ENCODE measurements at places on chromosomes 3 and 15.
A peak's percentile ranks its signal among the peaks of the same experiment; 100 is the strongest.

DNA sequence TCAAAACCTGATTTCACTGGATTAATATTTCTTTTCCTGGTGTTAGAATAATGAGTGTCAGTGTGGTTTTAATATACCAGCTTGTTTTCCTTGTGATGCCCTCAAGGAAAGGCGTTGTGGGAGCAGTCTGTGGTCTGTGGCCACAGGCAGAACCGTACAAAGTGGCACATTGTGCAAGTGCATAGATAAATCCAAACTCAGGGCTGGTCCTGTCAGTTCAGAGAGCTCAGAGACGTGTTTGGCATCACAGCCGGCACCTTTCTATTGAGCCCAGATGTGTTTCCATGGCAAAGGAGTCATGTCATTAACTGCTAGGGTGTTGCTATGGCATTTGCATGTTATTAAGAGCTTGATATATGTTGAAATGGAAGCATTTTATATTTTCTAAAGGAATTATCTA is 289.9 kb upstream of the RASGRP1 start:
- no peak for DNase-seq

DNA sequence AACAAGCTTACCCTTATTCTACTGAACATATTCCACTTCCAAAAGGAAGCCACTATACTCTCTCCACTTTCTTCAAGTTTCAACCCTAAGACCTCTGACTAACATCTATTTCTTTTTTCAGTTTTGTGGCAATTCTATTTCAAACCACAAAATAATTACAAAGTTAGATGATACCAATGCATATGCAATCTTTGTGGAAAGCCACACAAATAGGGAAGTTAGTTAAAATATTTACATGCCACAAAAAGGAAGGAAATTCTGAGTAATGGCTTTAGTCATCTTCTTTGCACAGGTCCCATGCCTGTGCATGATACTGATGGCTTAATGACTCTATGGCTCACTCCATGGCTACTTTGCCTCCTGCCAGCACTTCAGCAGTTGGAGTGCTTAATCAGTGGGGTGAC is 57.0 kb upstream of the MCTP2 start:
- DNase-seq = peak; percentile 98

DNA sequence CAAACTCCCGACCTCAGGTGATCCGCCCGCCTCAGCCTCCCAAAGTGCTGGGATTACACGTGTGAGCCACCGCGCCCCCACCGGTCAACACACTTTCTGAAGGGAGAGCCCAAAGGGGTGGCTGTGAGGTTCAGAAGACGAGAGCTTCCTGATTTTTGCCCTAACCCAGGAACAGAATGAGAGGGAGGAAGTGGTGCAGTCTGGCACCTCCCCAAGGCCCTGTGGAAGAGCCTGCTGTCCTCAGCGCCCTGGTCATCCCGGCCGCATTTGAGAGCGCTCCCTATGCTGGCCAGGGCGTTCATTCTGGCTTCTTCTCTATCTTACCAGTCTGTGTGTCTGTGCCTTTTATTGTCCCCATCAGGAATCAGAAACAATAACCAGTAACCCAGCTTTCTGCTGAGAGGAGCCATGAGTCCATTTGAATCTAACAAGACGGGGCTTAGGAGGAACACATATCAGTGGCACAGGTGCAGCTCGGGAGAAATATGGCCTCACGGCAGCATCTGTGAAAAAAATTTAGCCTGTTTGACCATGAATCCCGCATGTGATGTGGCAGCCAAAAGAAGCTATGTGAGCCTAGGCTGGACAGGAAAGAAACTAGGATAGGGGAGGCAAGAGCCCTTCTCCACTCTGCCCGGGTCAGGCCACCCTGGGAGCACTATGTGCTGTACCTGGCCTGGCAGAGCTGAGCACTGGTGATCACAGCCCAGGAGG is 12.9 kb downstream of the BDH1 start:
- peak; percentile 69 for DNase-seq

GRCh38 chr15:34927726-34928125 is 41.8 kb downstream of the AQR start:
- DNase-seq = no peak

GRCh38 chr15:32036971-32037370 is 6.7 kb downstream of the CHRNA7 start:
- DNase-seq = no peak

GRCh38 chr3:170907637-170908234 is 701 bp downstream of the EIF5A2 start:
- no peak for DNase-seq

DNA sequence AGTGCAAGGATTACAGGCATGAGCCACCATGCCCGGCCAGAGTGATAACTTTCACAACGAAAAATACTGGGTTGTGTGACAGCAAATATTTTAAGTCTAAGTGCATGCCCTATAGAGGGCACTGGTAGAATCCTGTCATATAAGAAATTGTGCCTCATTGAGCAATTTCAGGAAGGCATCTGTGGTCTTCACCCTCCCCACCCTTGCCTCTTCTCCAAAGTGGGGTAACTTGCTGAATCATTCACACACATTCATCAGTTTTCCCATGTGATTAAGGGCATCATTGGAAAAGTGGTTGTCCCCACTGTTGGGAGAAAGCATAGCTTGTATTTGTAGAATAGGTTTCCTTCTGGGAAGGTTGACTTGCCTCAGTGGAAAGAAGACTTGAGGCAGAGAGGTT is 9.2 kb downstream of the MITF start:
- peak; percentile 90 for DNase-seq

Measured in inflammatory macrophage (primary cell).